Activated naive CD4-positive, alpha-beta T cell treated with anti-CD3 and anti-CD28 coated beads for 36 hours (primary cell): ENCODE measurements at places on chromosomes 1 and 21.

DNA sequence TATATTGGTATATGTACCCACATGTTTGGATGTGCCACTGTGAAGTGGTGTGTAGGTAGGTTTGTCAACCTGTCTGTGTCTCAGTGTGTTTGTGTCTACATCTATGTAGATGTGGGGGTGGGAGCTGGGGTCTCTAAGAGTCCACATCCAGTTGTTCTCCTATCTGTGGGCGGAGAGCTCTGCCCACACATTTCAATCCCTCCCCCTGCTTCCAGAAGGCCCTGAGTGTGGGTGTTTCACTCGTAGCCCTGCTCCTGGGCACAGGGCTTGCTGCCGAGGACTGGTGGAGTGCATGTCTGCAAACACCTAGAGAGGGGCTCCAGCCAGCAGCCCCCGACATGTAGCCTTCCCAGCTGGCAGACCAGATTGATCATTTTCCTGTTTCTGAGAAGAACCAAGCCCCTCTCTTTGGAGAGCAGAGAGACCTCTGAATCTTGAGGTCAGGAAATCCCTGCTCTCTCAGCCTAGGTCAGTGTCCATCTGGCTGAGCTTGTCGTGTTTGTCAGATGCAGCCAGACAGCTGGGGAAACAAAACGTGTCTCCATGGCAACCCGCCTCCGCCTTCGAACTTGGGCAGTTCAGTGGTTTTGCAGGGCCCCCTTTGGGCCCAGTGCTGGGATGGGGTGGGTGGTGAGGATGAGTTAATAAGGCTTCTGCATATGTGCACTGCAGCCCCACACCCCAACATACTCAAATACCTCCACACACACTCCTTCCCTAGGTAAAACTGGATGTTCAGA, 31.2 kb upstream of the SYNC start:
- DNase-seq, result no peak

DNA sequence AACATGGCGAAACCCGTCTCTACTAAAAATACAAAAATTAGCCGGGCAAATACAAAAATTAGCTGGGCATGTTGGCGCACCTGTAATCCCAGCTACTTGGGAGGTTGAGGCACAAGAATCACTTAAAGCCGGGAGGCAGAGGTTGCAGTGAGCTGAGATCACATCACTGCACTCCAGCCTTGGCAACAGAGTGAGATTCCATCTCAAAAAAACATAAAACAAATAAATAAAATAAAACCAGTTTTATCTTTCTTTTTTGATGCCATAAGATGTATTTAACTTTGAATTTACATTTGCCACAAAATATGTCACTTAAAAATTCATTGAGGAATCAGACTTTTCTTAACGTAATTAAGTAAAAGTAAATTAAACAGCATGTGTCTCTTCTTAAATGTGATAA, 113.3 kb upstream of the ERRFI1 start:
- no peak for DNase-seq

DNA sequence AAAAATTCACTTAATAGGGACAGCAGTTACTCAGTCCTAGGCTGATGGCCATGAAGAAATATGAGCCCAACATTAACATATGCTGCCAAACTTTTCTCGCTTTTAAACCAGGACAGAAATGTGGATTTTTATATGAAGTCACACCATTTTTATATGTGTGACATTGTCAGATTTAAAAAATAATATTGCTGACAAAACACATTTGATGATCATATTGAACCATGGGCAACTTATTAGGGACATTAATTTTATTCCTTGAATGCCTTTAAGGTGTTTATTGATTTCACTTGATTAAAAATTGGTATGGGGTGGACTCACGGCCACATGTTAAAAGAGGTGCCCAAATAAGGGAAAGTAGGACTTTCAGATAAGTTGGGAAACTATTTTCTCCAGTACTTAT, 58.6 kb downstream of the RPRD2 start:
- DNase-seq, result no peak

DNA sequence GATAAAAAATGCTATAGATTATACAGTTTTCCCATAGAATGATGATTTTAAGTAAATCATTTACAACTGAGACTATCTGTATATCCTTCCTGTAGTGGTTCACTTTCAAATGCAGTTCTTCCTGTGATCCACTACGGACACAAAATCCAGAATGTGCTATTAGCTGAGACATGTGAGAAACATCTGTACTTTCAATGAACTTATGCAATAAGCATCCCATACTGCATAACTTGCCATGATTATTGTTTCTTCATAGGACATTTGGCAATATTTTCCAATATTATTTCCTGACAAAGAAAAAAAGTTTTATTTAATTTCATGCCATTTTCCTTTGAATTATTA, 83.5 kb upstream of the PRDX6 start:
- no peak for DNase-seq

DNA sequence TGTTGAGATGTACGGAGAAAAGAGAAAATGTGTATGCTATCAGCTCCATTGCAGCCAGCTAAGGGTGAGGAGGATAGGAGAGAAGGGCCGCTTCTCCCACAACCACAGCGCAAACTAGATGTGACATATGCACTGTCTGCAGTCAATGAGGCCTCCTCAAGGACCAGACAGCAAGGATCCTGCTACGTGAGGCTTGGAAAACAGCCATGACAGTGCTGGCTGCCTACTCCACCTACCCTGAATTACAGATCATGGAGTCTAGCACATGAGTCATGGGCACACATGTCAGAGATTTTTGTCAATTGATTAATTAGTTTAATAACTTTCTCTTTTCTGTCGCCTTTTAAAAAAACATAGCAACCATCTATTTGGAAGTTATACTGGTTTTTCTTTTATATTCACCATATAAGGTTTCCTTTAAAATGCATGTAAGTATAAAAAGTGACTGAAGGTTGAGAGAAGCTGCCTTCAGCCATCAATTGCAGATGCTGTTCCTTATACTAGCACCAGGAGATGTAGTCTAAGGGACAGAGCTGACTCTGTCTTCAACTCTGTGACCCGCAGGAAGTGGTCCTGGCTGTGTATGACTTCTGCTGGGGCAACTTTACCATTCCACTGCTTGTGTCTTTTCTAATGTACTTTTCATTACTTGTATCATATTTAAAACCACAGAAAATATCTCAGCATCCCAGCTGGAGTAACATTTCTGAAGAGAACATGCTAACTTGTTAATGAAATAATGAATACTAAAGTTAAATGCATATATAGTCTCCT, 3.1 kb downstream of the VPS26C start:
- no peak for DNase-seq

DNA sequence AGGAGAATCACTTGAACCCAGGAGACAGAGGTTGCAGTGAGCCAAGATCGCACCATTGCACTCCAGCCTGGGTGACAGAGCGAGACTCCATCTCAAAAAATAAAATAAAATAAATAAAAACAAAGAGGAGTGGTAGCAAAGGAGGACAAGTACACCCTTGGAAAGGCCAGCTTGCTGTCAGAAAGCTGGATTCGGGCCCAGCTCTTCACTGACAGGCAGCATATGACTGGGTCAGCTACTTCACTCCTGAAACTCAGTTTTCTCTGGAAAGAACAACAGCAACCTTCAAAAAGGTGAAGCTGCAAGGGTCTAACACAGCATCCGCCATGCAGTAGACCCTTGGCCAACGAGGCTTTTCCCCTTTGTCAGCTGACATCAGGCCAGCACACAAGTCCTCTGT, 156.0 kb upstream of the TIAM1 start:
- no peak for DNase-seq

- DNase-seq, result no peak
Measured at GRCh38 chr1:228941666-228942065, 206.4 kb downstream of the RHOU start.
